Activated CD4-positive, alpha-beta T cell treated with anti-CD3 and anti-CD28 coated beads, Interleukin-2, amount 10 ng/mL, durations not matched to agents 7 days and 5 days (primary cell): ENCODE measurements at places on chromosomes 3 and 15. TPM values are rescaled to one million over a fixed set of nuclear protein-coding genes. Genes with fewer than 3 reads are reported as not detected.

- DNase-seq = no peak
Observed at GRCh38 chr3:111210866-111211564, 139.4 kb downstream of the NECTIN3 start.

GRCh38 chr3:80870476-80871041 is 890.9 kb downstream of the GBE1 start:
- DNase-seq = no peak

DNA sequence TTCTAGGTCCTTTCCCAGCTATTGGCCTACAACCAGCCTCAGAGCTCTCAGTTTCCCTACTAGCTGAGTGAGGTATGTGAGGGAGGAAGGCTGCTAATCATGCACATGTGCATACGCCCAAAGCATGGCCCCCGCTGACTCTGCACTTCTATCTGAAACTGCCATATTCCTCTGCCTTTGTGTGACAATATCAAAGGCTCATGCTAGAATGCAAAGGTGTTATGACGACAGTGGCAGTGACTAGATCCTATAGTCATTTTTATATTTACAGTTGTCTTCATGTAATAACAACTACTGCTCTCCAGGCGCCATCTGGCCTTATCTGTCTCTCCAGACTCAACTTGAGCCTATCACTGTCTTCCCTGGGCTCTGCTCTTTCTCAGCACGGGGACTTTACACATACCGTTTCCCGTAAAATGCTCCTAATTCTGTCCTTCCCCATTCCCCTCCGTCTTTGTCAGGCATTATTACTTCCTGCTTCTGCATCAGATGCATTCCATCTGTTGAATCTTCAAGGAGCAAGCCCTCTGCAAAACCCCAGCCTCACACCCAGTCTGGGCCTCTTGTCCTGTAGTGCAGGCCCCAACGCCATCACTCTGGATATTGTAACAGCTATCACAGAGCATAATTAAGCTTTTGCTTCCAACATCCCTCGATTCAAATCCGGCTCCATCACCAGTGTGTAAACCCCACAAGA is 102.5 kb downstream of the PDCD6IP start:
- DNase-seq = no peak

- no peak for DNase-seq
Observed at GRCh38 chr15:68697711-68698690, 119.2 kb downstream of the CORO2B start.

GRCh38 chr3:179146911-179147513 is 1.1 kb upstream of the PIK3CA start:
- peak; percentile 54 for DNase-seq

DNA sequence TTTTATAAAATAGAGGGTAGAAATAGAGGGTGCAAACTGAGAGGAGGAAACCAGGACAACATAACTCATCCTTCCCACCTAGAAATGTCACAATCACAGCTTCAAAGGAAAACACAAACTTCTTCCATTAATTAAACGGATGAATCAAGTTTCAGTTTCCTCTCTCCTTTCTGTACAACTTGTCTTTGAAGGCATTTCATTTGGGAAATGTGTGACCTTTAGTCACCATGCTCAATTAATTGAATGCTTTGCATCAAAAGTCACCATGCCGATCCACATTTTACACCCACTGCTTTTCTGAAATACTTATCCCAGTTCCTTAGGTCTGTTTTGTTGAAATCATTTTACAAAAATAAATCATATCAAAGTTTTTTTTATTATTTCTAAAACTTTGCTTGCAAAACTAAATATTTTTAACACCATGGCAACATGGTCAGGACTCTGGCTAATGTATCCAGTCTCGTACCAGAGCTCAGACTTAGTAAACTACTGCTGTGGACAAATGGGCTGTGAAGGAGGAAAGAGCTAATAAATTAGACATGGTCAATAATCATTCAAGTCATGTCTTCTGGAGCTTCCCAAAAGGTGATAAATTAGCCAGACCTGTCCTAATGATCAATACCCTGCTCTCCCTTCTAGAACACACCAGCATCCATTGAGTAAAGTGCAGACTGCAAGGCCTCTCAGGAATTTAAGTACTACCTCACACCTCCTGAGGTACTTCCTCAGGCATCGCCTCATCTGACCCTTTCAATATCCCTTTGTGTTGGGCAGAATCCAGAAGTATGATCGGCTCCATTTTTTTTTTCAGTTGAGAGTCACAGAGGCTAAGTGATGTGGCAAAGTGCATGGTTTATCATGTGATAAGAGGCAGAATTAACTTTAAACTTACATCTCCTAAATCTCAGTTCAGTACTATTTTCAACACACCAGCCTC is 161.3 kb downstream of the GREM1 start:
- DNase-seq = no peak

- no peak for DNase-seq
Observed at GRCh38 chr3:22685597-22685996, 517.5 kb upstream of the UBE2E2 start.

DNA sequence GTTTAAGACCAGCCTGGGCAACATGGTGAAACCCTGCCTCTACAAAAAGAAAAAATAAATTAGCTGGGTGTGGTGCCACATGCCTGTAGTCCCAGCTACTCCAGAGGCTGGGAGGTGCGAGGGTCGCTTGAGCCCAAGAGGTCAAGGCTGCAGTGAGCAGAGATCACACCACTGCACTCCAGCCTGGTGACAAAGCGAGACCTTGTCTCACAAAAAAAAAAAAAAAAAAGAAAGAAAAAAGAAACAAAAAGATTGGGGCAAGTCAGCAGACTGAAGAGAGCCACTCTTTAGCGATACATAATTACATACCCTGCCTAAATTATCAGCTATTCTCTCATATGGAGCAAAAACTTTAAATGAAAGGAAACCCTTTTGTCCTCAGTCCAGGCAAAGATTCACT is 53.6 kb upstream of the MAP3K13 start:
- no peak for DNase-seq

GRCh38 chr3:64518950-64519349 is 168.8 kb downstream of the ADAMTS9 start:
- no peak for DNase-seq

GRCh38 chr3:9779721-9780457 is 10.1 kb upstream of the CAMK1 start:
- DNase-seq = peak; percentile 45

GRCh38 chr15:100186366-100186765 is 155.4 kb downstream of the ADAMTS17 start:
- DNase-seq = no peak

- DNase-seq = no peak
Observed at GRCh38 chr15:38622304-38622703, 57.7 kb upstream of the RASGRP1 start.

DNA sequence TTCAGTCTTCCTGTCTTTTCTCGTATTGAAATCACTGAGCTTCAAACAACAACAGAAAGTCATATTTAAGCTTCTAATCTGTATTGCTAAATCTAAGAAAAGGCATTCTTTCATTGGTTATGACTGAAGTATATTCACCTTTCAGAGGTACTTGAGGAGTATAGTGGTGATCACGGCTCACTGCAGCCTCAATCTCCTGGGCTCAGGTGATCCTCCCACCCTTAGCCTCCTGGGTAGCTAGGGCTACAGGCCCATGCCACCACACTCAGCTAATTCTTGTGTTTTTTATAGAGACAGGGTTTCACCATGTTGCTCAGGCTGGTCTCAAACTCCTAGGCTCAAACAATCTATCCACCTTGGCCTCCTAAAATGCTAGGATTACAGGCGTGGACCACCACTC is 38.7 kb downstream of the WDR49 start:
- no peak for DNase-seq

- DNase-seq = no peak
Observed at GRCh38 chr15:89168316-89168833, 53.0 kb downstream of the RLBP1 start.

- DNase-seq = no peak
Observed at GRCh38 chr3:30502051-30502741, 104.2 kb upstream of the TGFBR2 start.

GRCh38 chr15:89389841-89390603 is 55.4 kb upstream of the POLG start:
- no peak for DNase-seq

DNA sequence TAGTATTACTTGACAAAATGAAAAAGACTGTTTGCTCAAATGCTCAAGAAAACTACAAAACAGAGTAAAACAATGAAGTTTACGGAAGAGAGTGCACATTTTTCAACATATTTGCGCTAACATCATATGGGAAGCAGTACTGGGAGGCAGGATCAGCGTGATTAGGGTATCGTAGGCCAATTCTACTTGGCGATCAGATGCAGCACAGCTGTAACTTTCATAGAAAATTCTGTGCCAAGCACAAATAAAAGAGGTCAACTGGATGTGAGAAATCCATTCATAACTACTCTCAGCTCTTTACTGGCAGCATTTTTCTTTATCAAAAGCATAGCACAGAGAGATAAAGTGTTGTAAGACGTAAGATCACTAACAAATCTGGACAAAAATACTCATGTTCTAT is 1196.3 kb upstream of the GBE1 start:
- DNase-seq = no peak

DNA sequence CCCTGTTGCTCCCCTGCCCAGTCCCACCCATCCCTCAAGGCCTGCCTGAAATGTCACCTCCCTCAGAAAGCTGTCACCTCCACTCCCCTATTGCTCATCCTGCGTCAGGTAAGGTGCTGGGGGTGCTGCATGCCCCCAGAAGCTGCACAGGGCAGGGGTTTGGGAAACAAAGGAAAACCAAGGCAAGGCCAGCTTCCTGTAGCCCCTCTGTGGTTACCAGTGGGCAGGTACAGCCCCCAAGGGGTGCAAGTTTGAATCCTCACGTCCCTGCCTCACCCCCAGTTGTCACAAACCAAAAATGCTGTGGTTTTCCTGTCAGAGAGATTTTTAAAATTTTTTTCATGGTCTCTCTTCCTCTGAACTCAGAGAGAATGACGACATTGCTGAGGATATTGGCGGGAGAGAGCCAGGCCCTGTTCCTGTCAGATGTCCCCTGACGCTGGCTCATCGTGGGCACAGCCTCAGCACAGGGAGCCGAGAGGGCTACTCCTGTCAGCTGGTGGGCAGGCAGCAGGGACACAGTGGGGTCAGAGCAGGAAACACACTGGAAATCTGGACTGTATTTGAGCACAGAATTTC is 27.0 kb downstream of the PSTPIP1 start:
- peak; percentile 71 for DNase-seq

GRCh38 chr3:183966361-183966791 is 51.3 kb downstream of the ABCC5 start:
- no peak for DNase-seq

- no peak for DNase-seq
Observed at GRCh38 chr3:187080799-187081450, 58.4 kb downstream of the RPL39L start.

DNA sequence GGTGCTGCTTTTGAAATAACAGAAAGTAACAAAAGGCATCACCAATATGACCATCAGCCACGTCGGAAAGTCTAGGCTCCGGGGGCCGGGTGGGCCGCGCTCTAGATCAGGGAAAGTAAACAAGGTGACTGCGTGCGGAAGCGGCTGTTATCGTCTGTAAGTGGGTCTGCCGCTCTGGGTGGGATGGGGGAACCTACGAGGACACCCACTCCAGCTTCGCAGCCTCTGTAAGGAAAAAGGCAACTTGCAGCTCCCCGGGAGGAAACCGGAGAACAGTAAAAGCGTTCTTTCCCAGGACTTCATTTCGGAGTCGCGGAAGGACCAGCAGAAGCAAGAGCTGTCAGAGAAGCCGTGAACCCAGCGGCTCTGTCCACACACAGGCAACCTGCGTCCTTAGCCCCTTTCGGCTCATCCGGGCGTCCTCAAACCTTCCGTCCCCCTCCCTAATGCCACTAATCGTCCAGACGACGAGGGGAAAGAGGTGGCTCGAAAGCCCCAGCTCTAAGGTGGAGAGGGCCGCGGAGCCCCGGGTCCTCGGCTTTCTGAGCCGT is 461 bp downstream of the XRN1 start:
- DNase-seq = peak; percentile 50

DNA sequence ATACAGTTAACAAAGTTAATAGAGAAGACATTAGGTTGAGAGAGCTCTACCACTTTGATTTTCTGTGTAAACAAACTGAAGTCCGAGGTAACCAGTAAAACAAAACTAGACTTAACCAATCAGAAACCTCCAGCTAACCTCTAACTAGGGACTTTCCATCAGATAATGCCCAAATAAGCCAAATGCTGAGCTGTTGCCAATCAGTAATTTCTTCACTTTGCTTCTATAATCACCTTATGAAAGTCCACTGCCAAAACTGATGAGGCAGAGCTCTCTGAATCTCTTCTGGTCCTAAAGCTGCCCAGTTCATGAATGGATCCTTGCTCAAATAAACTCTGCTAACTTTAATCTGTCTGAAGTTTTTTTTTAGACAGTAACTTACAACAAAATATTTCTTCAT is 448.0 kb upstream of the NECTIN3 start:
- no peak for DNase-seq

DNA sequence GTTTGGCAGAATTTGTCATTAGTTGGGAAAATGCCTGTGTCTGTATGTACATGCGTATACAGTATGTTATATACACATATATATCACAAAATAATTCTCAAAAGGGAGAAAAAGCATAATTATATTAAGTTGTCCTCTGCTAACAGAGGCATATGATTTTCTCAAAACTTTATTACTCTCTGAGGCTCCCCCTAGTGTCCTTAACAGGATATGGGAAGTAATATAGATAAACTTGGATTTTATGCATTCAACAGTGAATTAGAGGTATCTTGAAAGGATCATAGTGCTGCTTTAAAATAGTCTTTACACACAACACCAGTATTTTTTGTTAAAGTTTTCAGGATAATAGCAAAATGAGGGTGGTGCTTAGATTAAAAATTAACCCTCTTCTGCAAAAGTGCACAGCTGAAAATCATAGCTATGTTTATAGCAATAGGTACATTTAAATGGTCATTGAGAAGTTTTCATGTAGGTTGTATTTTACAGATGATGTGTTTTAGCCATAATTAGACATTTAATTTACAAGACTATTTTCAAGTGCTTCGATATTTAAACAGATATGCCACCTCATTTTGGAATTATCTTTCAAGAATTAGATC is 454.0 kb upstream of the ROBO2 start:
- DNase-seq = no peak

- DNase-seq = no peak
Observed at GRCh38 chr3:185763347-185764005, 61.4 kb downstream of the IGF2BP2 start.

DNA sequence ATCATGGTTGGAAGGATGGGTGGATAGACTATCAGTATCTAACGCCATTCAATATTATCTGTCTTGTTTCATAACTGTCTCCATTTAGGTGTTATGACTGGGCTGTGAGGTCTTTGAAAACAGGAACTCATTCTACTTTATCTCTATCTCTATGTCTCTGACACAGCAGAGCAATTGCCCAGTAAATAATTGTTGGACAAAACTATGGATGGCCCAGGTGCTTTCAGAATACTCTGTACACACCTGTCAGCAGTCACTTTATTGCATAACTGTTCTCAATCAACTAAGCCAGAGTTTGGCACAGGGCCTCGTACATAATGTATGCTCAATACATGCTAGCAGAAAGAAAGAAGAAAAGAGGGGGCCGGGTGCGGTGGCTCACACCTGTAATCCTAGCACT is 210.3 kb downstream of the OPA1 start:
- DNase-seq = no peak

GLDN gene
- total RNA-seq = not detected

RAB7A gene
- total RNA-seq = 226 TPM

TP63 gene
- total RNA-seq = 0.35 TPM

CMSS1 gene
- 37.2 TPM for total RNA-seq

IQGAP1 gene
- total RNA-seq = 222 TPM

KLHL6 gene
- 41.2 TPM for total RNA-seq

CCDC54 gene
- not detected for total RNA-seq

SH2D7 gene
- not detected for total RNA-seq

SPATA12 gene
- not detected for total RNA-seq

PPP2R3A gene
- total RNA-seq = 0.07 TPM

MEX3B gene
- 1.2 TPM for total RNA-seq

WNT7A gene
- total RNA-seq = 0.20 TPM

GPR62 gene
- total RNA-seq = not detected

SH3GL3 gene
- not detected for total RNA-seq

CLDN18 gene
- not detected for total RNA-seq

CPN2 gene
- total RNA-seq = not detected
